NCI-H1105 treated with DMSO at 0.1 percent for 48 hours (cell line): ENCODE measurements at places on chromosomes 4 and X.

DNA sequence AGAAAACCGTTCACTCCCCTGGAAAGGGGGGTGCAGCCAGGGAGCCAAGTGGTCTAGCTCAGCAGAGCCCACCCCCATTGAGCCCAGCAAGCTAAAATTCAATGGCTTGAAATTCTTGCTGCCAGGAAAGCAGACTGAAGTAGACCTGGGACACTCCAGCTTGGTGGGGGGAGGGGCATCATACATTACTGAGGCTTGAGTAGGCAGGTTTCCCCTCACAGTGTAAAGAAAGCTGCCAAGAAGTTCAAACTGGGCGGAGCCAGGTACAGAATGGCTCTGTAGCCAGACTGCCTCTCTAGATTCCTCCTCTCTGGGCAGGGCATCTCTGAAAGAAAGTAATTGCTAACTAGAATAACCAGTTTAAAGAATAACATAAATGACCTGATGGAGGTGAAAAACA is 372.3 kb upstream of the F9 start:
- no peak for DNase-seq

- DNase-seq, result no peak
Measured at GRCh38 chrX:138889149-138889548, 177.6 kb upstream of the FGF13 start.

DNA sequence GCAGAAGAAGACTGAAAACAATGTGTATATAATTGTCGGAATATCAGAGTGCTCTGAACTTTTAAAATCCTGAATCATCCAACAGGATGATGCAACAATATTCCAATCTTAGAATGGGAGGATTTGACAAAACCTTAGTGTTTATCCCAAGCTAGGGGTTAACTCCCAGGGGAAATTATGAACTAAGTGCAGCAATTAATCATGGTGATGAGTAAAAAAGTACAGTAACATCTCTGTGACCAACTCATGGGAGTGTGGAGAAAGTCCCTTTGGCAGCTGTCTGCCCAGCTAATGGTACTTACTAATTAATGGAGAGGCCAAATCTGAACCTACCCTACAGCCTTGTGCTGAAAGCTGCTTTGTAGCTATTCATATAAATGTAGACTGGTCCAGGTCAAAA is 257.6 kb upstream of the DDX53 start:
- DNase-seq, result no peak

GRCh38 chrX:87755493-87755892 is 237.9 kb downstream of the KLHL4 start:
- no peak for DNase-seq

DNA sequence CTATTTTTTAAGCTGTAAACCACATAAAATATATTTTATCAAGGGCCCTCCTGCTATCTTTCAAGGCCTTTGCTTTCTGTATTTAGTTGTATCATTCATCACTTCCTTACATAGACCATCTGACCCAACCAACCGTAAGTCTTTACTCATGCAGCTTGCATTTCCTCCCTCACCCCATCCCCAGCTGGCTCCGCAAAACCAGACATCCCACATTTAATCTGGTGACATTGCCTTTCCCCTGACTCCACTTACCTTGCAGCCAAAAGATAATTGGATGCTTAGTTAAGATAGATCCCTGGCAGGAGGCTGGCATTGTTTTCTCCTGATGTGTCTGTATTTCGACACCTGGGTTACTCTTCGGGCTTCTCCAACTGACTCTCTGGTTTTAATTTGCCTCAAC is 183.7 kb upstream of the LDB2 start:
- no peak for DNase-seq

GRCh38 chrX:25519258-25519657 is 503.5 kb upstream of the ARX start:
- no peak for DNase-seq

- DNase-seq, result no peak
Measured at GRCh38 chrX:39518476-39519029, 579.2 kb downstream of the BCOR start.

GRCh38 chrX:20412871-20413486 is 146.3 kb upstream of the RPS6KA3 start:
- DNase-seq, result no peak

GRCh38 chrX:108018656-108019381 is 26.0 kb upstream of the VSIG1 start:
- no peak for DNase-seq

- no peak for DNase-seq
Measured at GRCh38 chr4:126513596-126513995, 1119.2 kb upstream of the INTU start.

GRCh38 chr4:10582059-10582686 is 102.4 kb downstream of the CLNK start:
- DNase-seq, result peak; percentile 43

DNA sequence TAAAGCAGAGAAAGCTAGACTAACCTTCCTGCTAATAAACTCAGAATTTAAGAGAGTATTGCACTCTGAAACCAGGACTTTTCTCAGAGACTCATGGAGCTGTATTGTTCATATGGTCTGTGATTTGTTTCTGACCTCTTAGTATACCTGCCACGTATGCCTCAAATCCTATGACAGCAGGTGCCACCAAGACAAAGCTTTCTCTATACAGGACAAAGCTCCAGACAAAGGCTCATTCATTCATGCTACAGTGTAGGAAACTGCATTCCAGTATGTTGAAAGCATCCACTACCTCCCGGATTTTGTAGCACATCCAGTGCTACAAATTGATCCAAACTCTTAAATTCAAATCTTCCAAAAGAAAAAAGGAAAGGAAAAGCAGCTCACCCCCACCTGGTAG is 178.3 kb downstream of the CHIC2 start:
- DNase-seq, result no peak

- DNase-seq, result peak; percentile 49
Measured at GRCh38 chr4:180057891-180058671, 2185.1 kb upstream of the TENM3 start.

DNA sequence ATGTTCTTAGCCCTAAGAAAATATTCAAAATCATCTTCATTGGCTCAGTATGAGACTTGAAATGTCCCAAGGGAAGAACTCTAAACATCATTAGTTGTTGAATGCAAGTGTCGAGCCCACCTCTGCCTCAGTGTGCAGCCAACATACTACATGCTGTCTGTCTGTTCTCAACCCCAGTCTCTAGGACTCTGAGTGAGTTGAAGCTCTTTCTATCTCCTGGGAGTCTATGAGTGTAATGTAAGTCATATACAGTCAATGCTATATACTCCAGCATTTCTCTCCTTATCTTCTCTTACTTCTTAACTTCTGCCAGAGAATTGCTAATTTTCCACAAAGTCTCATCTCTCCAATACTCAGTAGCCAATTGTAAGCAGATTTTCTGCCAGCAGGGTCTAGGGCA is 61.3 kb downstream of the SPATA18 start:
- DNase-seq, result no peak

- DNase-seq, result no peak
Measured at GRCh38 chrX:47216393-47216925, 2.0 kb upstream of the CDK16 start.

DNA sequence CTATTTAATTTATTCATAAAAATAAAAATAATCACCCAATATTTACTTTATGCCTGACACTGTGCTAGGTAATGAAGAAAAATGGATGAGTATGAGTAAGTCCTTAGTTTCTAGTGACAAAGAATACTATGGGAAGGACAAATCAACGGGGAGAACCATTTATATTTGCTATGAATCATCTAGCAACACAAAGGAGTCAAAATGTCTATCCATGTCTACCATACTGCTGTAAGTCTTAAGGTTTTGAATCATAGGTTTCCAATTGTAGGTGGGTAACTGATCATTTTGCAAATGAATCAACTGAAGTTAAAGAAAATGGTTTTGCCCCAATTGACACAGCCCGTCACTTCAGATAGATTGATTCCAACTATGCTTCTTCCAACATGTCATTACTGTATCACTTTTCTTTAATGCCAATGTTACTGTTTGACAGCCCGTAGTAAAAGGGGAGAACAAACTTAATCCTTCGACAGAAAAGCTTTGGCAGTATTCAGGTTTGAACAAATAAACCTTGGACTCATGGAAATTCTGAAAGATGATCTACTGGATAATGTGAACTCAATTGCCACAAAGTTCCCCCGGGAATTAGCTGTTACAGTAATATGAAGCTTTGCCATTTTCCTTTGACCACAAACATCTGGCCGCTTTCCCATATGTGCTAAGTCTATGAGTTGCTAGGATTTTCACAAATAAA is 3.2 kb downstream of the TDO2 start:
- DNase-seq, result peak; percentile 35

DNA sequence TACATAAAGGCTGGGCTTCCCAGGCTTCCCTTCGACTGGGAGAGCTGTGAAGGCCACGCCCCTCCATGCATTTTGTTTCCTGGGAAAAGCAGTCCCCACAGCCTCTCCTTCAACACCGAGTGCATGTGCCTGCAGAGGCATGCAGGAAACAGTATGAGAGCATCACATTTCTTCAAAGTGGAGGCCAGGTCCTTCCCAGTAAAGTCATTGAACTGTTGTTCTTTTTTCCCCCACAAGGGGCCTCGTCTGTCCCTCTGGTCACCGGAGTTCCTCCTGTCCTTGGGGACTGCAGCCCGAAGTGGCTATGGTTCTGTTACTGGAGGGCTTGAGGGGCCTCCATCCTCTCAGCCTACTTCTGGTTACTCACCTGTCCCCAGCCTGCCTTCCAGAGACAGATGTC is 56.0 kb downstream of the RAI2 start:
- DNase-seq, result no peak

DNA sequence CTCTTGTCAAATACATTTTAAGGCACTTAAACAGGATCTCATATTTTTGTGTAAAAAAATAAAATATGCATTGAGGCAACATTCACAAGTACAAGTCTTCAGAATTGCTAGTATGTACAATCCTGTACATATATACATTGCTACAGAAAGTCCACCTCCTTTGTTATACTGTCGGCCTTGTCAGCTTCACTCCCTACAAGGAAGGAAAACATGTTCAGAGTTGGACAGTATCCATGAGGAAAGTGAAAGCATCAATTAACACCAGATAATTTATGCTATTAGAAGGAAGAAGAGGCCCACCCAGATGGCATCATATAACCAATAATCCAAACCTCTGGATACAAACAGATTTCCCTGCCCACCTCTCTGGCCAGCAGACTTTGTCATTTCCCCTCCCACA is 42.0 kb downstream of the REELD1 start:
- DNase-seq, result no peak

DNA sequence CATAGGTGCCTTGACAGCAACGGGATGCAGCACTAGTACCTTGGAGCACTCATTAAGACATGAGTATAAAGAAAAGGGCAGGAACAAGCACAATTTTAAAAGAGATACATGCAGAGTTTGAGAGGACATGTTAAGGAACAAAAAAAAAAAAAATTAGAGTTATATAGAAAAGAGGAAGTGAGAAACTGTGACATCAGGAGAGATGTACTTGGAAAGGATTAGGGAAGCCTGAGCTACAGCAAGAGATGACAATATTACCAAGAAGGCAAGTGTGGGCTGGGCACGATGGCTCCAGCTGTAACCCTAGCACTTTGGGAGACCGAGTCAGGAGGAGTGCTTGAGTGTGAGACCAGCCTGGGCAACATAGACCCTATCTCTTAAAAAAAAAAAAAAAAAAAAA is 37.4 kb downstream of the GPR143 start:
- no peak for DNase-seq

- no peak for DNase-seq
Measured at GRCh38 chr4:5014007-5014682, 5.1 kb downstream of the CYTL1 start.

GRCh38 chrX:113370006-113370405 is 529.4 kb upstream of the AMOT start:
- no peak for DNase-seq

- peak; percentile 34 for DNase-seq
Measured at GRCh38 chr4:82428526-82428968, 1.7 kb downstream of the HNRNPDL start.

- DNase-seq, result no peak
Measured at GRCh38 chrX:105121186-105121585, 99.3 kb downstream of the TEX13A start.

DNA sequence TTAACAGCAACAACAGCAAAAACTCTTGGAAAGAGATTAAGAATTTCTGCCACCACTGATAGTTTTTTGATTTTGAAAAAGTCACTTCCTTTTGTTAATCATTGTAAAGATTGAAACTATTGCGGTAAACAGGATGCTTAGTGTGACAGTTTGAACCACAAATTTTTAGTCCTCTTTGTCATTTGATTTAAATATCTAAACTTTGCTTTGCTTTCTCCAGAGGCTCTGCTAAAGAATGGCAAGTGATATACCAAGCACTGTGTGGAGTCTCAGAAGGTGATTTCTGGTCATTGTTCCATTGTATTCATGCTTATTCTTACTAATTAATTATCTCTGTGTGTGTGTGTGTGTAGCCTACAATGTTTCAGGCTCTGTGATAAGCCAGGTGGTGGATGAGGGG is 155.6 kb downstream of the BMPR1B start:
- DNase-seq, result no peak

- DNase-seq, result peak; percentile 12
Measured at GRCh38 chr4:157076578-157076947, 613 bp downstream of the GLRB start.

DNA sequence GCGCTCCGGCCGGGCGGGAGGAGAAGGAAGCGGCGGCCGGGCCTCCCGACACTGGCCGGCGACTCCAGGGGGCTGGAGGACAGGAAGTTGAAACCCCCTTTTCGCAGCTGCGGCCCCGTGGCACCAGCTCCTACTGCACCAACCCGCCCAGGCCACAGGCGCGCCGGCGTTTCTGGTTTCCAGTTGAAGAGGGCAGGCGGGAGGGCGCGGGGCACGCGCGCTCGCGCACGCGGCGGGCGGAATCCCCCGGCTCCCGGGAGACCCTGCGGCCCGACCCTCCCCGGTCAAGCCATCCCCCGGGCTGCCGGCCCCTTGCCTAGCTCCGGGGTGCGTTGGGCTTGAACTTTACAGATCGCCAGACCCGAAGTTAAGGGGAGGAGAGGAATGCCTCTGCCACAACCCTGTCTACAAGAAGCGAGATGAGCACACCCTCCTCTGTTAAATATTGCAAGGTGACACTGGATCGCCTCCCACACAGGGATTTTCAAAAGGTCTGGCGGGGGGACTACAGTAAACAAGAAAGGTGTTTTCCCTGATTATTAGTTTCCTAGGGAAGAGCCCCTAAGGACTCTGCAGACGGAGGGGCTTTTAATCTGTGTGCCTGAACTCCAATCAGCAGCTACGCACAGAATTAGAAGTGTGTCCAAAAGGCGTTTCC is 1.4 kb downstream of the ELOVL6 start:
- peak; percentile 41 for DNase-seq

GRCh38 chrX:112736310-112736709 is 56.6 kb upstream of the LHFPL1 start:
- DNase-seq, result no peak

DNA sequence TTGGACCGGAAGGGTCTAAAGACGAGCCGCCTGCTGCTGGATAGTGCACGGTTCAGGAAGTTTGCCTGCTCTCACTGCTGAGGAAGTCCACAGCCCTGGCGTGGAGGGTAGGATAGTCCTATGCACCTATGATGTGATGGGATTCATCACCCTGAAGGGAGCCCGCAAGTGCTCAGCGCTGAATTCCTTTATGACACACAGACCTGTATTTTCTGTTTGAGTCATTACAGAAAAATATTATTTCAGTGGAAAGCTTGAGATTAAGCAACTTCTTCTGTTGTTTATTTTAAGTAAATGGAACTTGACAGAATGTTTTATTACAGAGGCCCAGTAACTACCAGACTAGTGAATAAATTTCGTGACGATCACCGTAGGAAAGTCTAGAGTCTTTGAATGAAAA is 123.2 kb downstream of the TRIML1 start:
- DNase-seq, result no peak

- no peak for DNase-seq
Measured at GRCh38 chr4:14008494-14008893, 381.0 kb upstream of the BOD1L1 start.
